Hematopoietic multipotent progenitor cell treated with erythropoietin and hydrocortisone succinate and interleukin-3 and kit ligand, for 4 days (in vitro differentiated cells): ENCODE measurements at places on chromosomes 3 and 15.

DNA sequence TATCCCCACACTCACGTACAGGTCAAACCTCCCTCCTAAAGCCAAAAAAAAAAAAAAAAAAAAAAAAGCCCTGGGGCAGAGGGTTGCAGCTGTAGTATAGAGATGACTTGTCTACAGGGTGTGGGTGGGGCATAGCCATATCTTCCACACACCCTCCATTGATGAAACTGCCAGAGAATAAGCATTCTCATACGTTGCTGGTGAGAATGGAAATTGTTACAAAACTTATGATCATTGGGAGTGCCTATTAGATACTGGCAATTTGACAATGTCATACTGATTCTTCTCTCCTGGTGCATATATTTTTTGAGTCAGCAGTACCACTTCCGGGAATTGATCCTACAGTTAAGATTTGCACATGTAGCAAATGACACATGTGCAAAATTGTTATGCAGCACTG, 11.0 kb upstream of the CTNNB1 start:
- DNase-seq = no peak

- DNase-seq = no peak
Observed at GRCh38 chr3:140602781-140603180, 75.1 kb upstream of the TRIM42 start.

GRCh38 chr3:186124592-186124991, 15.7 kb upstream of the ETV5 start:
- no peak for DNase-seq

GRCh38 chr3:97763586-97764406, 762 bp upstream of the ARL6 start:
- DNase-seq = no peak

GRCh38 chr3:127124120-127124519, 68.8 kb upstream of the PRR23E start:
- DNase-seq = no peak

- DNase-seq = peak; percentile 42
Observed at GRCh38 chr15:100383302-100384107, 41.7 kb upstream of the ADAMTS17 start.

DNA sequence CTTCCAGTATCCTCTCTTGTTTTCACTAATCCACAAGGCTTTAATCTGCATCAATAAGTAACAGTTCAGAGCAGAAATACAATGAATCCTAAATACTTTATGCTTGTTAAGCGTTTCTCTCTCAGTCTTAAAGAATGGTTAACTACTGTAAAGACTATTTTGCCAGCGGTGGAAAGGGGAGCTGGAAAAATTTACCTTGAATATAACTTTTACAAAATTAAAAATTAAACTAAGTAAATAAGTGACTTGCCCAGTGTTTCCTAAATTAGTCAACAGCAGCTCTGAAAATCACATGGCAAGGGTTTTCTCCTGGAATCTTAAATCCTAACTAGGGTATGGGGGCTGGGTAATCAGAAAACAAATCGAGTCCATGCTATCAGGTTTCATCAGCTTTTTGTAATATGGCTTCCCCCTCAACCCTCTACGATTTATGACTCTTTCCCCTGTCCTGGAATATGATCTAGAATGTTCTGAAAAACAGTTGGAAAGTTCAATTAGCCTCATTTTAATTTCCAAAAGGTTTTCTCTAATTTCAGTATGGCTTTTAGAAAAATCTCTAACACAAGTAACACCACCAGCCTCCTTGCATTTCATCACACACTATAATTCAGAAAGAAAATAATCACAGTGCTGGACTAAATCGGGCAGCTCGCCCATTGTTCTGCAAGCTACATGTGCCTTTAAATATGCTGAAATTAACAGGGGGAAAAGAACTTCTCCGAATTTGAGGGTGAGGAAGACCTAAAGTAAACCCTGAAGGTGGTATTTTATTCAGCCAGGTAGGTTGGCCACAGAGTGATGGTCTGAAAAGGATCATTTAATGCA, 133.5 kb downstream of the ADAMTS9 start:
- DNase-seq = no peak

DNA sequence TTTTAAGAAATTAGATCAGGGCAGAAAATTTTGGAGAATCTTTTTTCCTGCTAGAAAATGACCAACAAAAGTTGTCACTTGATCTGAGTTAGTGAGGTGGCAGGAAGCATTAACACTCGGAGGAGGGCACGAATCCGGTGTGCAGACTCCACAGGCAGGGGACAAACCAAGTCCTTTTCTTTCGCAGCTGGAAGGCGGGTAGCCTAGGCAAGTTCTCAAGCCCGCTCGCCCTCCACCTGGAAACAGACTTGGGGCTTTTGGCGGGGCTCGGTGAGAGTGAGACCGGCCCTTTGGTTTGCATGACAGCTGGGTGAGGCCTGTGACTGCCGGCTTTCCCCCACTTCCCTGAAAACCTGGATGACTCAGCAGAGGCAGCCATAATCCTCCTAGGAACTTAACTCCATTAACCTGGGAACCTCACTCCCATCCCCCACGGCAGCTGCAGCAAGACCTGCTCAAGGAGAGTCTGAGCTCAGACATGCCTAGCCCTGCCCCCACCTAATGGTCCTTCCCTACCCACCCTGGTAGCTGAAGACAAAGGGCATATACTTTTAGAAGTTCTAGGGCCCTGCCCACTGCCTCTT, 134.8 kb downstream of the MFSD1 start:
- DNase-seq = no peak

DNA sequence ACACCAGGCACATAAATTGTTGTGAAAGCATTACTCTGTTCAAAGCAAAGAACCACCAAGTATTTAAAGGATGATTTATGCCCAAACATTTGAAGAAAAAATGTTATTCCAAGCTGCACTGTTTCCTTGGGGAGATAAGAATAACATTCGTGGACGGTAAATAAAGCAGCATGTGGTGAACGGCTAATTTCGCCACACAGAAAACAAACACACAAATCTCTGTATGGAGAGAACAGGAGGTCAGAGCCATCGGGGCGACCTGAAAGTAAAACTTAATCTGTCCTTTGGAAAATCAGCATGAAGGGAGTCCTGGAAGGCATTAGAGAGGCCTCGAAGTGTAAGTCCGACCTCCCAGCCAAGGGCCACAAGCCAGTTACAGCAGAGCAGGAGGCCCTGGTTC, 27.1 kb upstream of the GABRG3 start:
- DNase-seq = no peak

DNA sequence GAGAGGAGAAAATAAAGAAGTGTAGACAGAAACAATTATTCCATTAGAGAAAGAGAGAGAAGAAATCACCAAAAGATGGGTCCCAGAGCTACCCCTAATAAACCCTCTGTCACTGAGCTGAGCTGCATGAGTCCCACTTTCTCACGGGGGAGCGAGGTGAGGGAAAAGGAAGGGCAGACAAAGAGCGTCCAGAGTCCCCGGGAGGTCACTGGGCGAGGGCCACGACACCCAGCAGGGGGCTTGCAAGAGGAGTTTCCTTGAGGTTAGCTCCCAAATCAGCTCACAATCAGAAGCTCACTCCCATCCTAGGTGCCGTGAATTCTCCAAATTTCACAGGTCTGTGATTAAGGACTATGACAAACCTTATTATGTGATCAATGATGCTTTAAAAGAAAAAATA, 62.3 kb downstream of the XXYLT1 start:
- DNase-seq = no peak

DNA sequence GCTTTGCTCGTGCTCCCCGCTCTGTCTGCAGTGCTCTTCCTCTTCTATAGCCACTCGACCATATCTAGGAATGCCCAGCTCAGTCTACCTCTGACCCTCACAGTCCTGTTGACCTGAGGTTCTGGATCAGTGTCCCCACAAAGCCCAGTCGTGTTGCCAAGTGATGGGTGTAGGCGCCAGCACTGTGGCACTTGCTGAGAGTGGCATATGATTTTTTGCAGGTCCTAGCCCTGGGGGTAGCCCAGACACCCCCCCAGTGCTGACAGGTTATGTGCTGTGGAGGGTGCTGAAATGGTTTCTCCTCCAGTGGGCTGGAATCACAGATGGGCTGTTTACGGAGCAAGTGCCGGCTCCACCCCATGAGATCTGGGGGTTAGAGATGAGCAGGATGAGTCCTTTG, 32.5 kb downstream of the ACAD9 start:
- DNase-seq = no peak

- DNase-seq = peak; percentile 94
Observed at GRCh38 chr3:10594915-10595314, 89.5 kb upstream of the ATP2B2 start.

GRCh38 chr15:59691194-59691805, 2.2 kb upstream of the BNIP2 start:
- DNase-seq = peak; percentile 85

DNA sequence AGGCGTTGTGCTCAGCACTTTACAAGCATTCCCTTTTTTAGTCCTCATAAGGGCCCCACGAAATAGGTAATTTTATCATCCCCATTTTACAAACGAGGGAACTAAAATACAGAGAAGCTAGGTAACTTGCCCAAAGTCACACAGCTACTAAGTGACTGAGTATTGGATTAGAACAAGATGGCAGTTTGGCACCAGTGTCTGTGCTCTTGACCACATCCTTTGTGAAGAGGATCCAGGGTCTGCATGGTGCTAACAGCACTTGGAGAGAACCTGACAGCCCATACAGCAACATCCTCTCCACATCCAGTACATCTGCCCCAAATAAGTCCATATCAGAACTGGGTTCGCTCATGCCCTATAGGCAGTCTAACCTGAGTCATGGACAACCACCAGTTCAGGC, 21.8 kb upstream of the DAPK2 start:
- no peak for DNase-seq

DNA sequence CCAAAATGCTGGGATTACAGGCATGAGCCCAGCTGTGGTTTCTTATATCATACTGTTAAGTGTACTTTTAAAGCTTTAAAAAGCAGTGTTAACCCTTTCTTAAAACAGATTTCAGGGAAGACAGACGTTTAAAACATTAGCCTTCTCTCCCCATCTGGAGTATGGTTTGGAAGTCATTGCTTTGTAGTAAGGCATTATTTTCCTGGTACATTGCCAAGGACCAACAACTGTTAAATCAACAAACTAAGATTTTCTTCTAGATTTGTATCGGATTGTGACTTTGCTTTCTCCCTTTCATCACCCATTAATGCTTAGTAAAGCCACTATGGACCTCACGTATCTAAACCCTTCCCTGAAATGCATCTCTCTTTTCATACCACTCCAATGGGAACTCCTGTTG, 50.5 kb downstream of the UBE2E1 start:
- no peak for DNase-seq

DNA sequence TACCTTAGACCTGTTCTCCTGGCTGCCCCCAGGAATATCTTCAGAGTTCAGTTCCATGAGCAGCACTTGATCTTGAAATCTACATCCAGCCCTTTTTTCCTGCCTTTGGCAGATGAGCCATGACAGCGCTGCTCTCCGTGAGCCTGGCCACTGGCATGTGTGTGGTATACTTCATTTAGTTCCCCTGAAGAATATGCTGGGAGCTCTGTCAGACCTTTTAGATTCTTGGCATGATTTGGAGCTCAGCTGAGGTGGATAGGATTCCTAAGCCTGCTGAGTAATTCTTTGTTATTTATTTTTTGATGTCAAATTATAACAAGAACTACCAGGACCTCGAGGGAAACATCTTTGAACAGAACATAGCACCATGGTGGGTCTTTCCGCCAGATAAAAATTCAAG, 121.7 kb downstream of the EDEM1 start:
- no peak for DNase-seq

DNA sequence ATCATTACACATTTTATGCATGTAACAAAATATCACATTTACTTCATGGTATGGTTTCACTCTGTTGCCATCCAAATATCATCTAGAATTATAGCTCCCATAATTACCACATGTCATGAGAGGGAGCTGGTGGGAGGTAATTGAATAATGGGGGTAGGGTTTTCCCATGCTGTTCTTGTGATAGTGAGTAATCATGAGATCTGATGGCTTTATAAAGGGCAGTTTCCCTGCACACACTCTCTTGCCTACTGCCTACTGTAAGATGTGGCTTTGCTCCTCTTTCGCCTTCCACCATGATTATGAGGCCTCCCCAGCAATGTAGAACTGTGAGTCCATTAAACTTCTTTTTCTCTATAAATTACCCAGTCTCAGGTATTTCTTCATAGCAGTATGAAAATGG, 123.4 kb downstream of the SATB1 start:
- DNase-seq = no peak

DNA sequence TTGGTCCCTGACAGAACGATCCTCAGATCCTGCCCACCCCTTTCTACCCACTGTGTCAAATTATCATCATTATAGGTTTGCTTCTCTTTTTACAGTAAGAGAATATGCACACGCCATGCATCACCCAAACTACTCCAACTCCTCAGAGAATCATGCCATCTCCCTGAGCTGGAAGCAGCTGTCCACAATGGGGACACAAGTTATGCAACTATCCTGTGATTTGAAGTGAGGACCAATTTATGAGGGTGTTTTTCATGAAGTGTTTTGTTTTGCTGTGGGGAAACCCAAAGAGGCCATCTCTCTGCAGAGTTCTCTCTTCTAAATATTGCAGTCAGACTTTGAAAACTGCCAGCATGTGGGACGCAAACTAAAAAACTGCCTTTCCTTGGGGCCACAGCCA, 35.8 kb upstream of the TNFSF10 start:
- peak; percentile 80 for DNase-seq

DNA sequence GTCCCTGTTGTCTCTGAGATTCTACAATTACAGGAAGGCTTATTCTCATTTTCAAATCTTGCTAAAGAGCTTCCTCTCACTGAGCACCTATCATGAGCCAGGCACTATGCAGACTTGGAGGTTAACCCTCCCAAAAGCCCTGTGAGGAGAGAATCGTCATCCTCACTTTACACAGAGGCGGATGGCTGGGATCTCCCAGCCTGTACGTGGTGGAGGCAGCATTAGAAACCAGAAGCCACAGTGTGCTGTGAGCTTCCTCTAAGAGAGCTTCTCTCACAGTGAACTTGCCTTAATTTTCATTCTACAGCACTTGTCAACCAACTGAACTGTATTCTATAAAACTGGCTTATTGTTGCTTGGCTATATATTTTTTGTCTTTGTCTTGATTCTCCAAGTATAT, 6.1 kb upstream of the DGKG start:
- no peak for DNase-seq

DNA sequence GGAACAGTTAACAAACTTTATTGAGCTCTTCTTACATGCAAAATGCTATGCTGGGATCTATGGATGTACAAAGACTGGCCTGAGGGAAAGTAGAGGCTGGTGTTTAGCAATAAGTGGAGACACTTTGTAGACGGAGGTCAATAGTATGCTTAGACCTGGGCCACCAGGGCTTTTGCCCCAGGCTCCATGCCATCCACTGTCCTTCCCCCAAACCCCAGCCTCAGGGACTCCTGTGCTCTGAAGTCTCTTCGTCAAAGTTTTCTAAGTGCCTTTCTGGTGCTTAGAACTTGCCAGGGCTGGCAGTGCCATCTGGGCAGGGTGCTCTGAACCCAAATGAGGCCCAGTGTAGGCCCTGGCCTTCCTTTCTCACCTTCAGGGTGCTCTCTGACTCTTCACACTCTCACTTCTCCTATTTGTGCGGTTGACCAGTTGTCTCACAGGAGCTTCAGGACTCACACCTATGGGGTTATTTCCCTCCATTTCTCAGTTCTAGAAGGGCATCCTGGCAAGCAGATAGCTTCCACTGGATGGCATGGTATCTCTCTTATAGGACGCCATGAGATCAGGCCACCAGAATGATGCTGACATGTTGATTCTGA, 21.8 kb upstream of the KCNAB1 start:
- no peak for DNase-seq
